ENCODE measurements at places on chromosomes 6 and 20.

- DNase-seq, result no peak
These were observed 318.0 kb downstream of the QKI start for GRCh38 chr6:163732479-163732878.

DNA sequence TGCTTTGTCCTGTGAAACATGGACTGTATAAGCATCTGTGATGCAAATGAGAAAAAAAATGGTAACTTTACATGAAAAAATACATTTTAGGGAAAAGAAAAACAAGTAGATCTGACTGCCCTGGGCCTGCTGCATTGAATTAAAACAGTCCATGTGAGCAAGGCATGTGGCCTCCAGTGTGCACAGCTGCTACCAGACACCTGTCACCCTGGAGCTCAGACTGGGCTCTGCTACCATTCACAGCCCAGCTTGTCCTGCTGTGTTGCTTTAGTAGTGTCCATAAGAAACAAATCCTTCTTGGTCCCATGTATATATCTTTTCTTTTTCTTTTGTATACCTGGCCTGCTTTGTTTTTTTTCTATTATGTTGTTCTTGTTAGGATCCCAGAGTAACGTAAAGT lies 315.9 kb downstream of the NKAIN2 start:
- no peak for DNase-seq

DNA sequence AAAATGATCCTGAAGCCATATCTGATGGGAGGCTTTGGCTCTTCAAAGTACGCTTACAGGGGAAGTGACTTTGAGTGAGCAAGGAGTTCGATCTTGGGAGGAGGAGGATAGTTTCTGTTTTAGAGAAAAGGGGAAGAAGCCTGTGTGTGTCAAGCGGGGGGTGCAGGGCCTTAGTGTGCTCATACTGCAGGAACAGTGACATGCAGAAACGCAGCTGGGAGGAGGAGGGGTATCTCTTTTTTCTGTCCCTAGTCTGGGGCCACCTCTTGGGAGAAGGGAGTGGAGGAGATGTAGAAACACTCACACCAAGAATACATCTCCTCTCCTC lies 19.8 kb downstream of the SIRPD start:
- no peak for DNase-seq

- DNase-seq, result no peak
These were observed 2.8 kb downstream of the COL9A3 start for GRCh38 chr20:62819494-62820174.

- DNase-seq, result no peak
These were observed 520 bp downstream of the SLC24A3 start for GRCh38 chr20:19212821-19213502.

DNA sequence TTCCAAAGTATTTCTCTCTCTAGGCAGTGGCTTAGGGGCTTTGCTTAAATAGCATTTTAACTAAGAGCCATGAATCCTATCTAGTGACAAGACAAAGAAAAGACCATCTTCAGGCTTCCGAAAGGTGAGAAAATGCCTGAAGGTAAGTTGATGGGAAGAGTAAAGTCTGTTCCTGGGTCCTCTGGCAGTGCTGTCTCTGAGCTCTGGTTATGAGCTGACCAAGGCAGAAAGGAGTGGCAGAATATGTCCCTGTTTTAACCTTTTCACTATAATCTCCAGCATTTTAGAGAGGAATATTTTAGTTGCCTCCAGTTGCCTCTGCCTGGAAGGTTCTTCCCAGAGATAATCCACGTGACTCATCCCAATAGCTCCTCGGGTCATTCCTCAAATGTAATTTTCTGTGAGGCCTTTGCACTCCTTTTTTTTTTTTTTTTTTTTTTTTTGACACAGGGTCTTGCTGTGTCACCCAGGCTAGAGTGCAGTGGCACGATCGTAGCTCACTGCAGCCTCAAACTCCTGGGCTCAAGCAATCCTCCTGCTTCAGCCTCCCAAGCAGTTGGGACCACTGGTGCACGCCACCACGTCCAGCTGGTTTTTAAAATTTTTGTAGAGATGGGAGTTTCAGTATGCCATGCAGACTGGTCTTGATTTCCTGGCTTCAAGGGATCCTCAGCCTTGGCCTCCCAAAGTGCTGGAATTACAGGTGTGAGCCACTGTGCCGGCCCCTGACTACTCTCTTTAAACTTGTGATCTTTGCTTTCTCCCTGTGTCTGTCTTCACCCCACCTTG lies 3.7 kb upstream of the ARMH2 start:
- DNase-seq, result no peak

GRCh38 chr20:4869290-4870193 lies 131.8 kb downstream of the SLC23A2 start:
- DNase-seq, result no peak

- no peak for DNase-seq
These were observed 421.1 kb downstream of the BCKDHB start for GRCh38 chr6:80527552-80528052.

GRCh38 chr20:48382304-48382703 lies 445.5 kb downstream of the PREX1 start:
- no peak for DNase-seq

DNA sequence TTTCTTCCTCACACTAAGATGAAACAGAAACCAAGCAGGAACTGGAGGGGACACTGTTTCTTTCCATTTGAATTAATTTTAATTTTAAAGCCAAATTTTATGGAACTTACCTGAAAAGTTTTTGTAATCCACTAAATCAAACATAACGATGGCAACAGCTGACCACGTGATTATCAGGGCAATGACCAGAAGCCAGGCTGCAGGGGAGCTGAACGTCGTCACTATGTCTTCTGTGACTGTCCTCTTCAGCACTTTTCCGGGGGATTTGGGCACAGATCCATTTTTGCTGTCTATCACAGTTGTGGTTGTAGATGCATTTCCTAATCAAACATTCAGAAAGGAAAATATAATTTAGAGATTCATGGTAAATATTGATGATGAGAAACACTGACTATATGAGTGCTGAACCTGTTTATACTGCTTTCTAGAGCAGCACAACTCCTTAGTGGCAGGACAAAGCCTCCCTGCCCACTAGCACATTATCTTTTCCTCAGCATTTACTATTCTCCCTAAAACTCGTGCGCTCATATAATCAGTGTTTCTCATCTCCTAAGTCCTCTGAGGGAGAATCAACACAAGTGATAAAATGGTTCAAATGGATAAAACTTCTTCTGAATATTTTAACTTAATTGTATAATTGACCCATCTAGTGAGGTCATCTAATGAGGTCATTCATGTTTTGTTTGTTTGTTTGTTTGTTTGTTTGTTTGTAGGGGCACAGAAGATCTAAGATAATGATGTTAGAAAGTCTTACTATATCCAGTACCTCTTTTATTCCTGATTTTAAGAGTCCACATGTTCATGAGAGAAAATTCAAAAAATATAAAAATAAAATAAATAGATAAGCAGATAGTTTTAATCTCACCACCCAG lies 65.7 kb downstream of the TRDN start:
- DNase-seq, result no peak

- no peak for DNase-seq
These were observed 15.4 kb downstream of the COL20A1 start for GRCh38 chr20:63308218-63308911.

GRCh38 chr6:154736618-154737259 lies 3.5 kb downstream of the SCAF8 start:
- DNase-seq, result no peak

- DNase-seq, result no peak
These were observed 181.5 kb upstream of the TCF21 start for GRCh38 chr6:133707456-133707855.

- DNase-seq, result no peak
These were observed 69.0 kb upstream of the CCN2 start for GRCh38 chr6:132020138-132020581.

DNA sequence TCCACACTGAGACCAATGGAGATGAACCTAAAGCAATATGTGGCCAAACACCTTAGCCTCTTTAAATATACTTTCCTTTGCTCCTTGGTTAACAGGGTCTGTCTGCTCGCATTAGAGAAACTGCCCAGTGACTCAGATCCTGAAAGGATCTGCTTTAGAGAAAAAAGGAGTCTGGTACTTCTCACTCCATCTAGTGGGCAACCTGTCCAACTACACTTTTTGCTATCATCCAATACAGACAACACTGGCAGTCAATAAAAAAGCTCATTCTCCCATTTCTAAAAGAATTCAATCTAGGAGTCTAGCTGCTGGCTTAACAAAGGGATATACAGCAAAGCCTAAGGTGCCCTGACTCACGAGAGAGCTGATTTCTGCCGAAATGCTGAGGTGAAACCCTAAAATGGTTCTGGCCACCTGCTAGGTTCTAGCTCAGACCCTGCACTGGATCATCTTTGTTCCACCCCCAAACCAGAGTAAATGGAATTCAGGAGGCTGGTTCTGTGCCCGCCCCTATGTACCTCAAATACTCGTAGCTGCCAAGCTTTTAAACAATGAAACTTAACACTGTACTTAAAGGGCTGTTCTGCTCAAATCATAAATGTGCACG lies 11.5 kb downstream of the GNL1 start:
- DNase-seq, result no peak

Data from effector memory CD4-positive, alpha-beta T cell (primary cell).